G401 (cell line): ENCODE measurements at places on chromosomes 1 and 21.

GRCh38 chr1:215458104-215458503, 109.0 kb upstream of the KCTD3 start:
- no peak for DNase-seq

- no peak for DNase-seq
Measured at GRCh38 chr1:189315035-189315901, 1162.4 kb downstream of the BRINP3 start.

GRCh38 chr1:114008480-114008941, 29.2 kb downstream of the OLFML3 start:
- DNase-seq = no peak

- no peak for DNase-seq
Measured at GRCh38 chr1:91499904-91500755, 521 bp upstream of the CDC7 start.

DNA sequence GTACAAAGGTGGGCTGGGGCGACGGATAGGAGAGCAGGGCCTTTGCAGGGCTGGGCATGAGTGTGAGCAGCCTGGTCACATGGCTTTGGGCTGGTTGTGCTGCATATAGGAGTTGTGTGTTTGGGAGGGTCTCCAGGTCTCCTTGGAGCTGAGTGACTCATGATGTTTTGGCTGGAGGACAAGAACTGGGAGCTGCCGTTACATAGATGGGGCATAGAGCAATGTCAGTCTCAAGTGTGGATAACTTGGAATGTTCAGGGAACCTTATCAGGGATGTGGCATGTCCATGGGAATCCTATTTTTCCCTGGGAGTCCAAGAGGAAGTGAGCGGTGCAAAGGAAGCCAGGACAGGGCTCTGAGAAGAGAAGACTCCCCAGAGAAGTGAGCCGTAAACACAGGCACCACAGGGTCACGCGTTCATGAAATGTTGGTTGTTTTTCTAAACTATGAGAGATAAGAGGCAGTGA, 136.4 kb upstream of the KCNE2 start:
- no peak for DNase-seq

- no peak for DNase-seq
Measured at GRCh38 chr1:199687321-199687720, 340.2 kb upstream of the NR5A2 start.

DNA sequence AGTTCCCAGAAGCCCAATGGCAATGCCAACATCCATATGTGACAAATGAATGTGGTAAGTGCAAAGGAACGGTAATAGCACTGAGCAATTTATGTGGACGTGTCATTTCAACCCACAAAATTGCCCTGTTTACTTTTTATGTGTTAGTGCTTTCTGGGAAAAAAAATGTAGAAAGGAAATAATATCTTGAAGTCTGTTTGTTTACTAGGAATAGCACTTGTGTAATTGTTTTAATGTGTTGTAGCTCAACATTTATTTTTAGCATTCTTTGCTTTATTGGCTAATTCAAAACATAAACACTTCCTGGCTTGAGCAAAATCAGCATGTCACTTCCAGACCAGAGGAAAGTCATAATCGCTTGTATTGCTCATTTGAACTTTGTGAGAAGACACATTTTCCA, 224.8 kb upstream of the KCNK2 start:
- no peak for DNase-seq
